ENCODE measurements at places on chromosomes 4 and X.

DNA sequence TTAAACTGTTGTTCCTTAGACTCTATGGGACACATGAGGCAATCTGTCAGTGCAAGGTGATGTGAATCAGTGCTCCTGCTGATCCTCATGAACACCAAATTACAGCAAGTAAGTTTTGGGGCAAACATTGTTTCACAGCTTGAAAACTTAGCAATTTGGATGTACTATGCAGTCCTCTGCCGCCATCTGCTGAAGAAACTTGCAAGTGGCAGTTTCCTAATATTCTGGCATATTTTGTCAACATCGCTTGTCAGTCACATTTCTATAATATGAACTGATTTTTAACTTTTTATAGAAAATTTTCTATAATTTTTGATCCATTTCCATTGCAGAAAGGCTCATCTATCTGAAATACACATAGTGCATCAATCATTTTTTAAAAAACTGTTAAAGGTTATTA is 56.3 kb downstream of the ZAR1 start:
- DNase-seq: peak; percentile 34

GRCh38 chrX:139930401-139930800 is 2.5 kb downstream of the ATP11C start:
- DNase-seq: no peak

DNA sequence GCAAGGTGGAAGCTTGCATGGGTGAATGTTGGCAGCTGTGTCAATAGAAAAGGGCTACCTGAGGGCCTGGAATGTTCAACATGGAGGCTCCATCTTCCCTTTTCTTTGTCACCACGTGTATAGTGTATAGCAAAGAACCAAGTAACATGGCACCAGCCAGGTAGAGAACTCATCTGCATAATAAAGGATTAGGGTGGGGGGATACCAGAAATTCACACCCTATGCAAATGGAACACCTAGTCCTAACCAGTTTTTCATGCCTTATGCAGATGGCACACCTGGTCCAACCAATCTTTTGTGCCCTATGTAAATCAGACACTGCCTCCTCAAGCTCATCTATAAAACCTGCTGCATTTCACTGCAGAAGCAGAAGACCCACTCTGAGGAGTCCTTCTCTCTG is 169.6 kb upstream of the GLRA2 start:
- no peak for DNase-seq

- DNase-seq: no peak
Observed at GRCh38 chr4:82282875-82283274, 90.9 kb downstream of the HNRNPD start.

DNA sequence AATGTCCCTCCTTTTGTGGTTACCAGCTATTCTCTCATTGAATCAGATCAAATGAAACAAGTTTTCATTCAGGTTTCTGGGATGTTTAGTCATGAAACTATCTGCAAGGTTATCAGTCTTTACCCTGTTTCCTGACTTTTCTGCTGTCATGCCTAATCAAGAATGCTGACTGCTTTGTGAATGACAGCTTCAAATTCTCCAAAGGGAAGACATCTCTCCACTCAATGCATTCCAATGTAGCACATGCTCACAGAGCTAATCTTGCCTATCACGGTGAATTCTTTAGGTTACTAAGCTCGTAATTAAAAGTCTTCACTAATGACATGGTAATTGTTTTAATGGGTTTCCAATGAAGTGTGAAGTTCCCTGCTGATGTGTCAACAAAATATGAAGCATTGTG is 1068.5 kb downstream of the PCDH7 start:
- no peak for DNase-seq

- DNase-seq: no peak
Observed at GRCh38 chr4:83114576-83114975, at the start of gene PLAC8. Gene PLAC8 (minus strand): TSS chr4:83114729. CDS start chr4:83107921, 6,808 bp downstream.

DNA sequence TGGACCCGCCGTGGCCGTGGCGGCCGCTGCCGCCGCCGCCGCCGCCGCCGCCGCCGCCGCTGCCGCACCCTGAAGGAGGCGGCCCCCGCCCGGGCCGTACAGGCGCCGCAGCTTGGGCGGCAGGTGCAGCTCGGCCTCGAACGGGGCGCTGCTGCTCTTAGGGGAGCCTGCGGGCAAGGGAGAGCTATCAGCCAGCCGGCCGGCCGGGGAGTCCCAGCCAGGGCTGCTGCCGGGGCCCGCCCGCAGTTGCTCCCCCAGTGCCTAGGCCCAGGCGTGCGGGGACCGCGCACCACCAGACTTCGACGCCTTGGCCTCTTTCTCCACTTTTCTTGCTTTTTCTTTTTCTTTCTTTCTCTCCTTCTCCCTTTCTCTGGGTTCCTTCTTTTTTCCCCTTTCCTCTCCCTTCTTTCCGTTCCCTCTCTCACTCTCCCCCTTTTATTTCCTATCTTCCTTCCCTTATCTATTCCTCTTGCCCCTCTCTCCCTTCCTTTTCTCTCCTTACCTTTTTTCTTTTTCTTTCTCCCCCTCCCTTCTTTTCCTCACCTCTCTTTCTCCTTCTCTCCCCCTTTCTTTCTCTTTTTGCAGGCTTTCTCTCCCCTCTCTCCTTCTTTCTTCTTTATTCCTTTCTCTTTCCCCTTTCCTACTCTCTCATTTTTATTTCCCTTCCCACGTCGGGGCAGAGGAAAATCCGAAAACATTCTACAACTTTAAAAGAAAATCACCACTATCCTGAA is 2.0 kb downstream of the ARX start:
- no peak for DNase-seq

DNA sequence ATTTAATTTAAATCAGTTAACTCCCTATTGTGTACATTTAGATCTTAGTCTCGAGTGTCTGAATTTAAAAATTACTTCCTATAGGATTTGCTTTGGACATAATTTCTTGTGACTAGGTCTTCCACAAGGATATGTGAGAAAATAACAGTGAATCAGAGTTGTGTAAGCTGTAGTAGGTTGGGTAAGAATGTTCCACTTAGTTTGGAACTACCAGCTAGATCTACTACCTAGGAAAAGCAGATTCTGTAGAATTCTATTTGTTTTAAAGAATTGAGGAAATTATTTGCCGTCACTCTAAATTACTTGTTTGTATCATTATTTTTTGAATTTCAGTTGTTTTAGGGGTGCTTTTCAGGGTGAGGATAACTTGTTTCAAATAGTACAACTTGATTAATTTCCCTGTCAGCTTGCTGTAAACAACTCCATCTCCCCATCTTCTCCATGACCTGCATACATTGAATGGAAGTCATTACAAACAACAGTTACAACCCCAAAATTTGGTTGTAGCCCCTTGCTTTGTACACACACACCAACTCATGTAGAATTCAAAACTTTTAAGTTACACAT is 1.3 kb downstream of the MTHFD2L start:
- no peak for DNase-seq

DNA sequence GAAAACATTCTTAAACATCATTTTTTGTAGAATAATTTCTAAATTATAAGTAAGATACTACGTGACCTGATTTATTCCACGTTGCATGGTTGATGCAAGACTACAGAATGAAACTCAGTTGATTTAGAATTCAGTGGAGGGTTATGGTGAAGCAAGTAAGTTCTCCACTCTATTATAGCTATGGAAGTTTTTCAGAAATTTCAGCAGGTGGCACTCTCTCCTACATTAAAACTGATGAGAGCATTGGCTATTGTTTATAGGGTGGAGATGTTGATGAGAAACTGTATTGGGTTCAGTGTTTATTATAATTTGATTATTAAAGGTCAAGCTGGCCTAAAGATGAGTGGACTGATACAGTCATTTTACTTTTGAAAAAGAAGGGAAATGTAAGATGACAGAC is 88.0 kb downstream of the FNIP2 start:
- DNase-seq: peak; percentile 46

DNA sequence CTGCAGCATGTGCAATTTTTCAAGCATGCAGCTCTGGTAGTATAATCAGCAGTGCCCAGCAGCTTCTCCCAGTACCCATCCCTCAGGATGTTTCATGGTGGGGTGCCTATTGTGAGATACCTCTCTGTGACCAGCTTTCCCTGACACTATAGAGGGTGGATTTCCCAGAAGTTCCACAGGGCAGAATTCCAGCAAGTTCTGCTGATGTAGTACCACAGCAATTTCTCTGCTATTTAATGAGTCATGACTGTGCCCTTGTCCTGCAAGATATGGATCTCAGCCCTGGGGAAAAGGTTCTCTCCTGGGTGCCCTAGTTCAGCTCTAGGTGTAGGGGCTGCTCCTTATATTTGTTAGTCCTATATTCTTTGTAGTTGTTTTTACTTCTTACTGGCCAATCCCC is 174.8 kb downstream of the ENOX2 start:
- DNase-seq: peak; percentile 56

- DNase-seq: peak; percentile 30
Observed at GRCh38 chr4:113618205-113618604, 143.3 kb downstream of the CAMK2D start.

- DNase-seq: no peak
Observed at GRCh38 chr4:134328741-134329140, 127.2 kb upstream of the PABPC4L start.

GRCh38 chrX:45630078-45630477 is 429.4 kb upstream of the DIPK2B start:
- no peak for DNase-seq

GRCh38 chrX:45266456-45266855 is 65.8 kb upstream of the DIPK2B start:
- DNase-seq: peak; percentile 1

GRCh38 chr4:106764774-106765173 is 271.3 kb downstream of the DKK2 start:
- no peak for DNase-seq

DNA sequence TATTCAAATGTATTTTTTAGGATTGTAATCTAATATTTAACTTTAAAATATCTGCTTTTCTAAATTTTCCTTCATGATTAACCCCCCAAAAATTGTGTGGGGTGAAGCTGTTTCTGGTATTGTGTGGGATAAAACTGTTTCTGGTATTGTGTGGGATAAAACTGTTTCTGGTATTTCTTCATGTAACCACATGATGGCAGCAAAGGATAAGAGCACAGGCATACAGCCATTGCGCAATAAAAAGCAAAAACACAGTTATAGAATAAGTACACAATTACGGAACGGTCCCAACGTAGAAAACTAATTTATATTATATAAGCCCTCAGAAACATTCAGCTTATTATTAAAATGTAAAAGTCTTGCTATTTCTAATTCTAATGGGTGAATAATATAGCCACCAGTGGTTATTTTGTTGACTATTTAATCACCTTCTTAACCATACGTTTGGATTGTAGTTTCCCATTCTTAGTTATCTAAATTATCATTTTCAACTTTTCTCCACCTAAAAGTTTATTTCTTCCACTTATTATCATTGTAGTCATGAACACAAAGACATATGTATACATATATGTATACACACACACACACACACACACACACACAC is 333.9 kb upstream of the FSTL5 start:
- peak; percentile 42 for DNase-seq

DNA sequence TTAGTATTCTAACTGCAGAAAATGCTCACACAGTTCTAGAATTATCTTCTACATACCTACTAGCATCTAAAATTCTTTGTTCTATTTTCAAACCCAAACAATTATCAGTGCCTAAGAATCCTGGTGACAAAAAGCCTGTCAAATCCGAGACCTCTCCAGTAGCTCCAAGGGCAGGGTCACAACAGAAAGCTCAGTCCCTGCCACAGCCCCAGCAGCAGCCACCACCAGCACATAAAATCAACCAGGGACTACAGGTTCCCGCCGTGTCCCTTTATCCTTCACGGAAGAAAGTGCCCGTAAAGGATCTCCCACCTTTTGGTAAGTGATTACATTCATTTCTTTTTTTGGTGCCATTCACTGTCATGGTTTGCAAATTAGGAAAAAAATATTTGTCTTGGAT is 243.8 kb downstream of the RAPGEF2 start:
- DNase-seq: no peak

DNA sequence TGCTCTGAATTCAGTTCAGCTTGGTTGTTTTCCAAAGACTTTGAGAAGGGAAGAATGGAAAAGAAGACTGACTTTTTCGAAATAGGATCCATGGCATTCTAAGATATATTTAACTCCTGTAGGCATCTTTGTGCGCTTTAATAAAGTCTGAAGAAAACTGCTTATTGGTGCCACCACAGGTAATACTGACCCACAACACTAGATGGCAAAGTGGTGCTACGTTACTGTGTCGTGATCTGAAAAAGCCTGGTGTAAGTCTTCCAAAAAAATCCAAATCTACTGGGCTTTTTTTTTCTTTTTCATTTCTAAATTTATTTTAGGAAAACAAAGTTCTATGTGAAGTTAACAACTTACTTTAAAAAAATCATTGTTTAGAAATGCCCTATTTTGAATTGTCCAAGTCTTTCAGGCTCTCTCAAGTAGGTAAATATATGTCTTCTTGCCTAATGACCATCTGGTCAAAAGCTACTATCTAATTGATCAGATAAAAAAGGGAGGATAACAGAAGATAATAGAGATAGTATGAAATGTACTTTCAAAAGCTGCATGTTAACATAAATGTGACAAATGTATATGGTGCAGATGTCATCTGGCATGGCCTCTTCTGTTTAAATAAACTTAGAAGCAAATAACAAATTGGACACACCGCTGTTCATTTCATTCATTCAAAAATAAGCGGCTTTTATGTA is 47.0 kb upstream of the MID1IP1 start:
- DNase-seq: peak; percentile 43

GRCh38 chr4:100130964-100131363 is 59.3 kb downstream of the DDIT4L start:
- DNase-seq: no peak

DNA sequence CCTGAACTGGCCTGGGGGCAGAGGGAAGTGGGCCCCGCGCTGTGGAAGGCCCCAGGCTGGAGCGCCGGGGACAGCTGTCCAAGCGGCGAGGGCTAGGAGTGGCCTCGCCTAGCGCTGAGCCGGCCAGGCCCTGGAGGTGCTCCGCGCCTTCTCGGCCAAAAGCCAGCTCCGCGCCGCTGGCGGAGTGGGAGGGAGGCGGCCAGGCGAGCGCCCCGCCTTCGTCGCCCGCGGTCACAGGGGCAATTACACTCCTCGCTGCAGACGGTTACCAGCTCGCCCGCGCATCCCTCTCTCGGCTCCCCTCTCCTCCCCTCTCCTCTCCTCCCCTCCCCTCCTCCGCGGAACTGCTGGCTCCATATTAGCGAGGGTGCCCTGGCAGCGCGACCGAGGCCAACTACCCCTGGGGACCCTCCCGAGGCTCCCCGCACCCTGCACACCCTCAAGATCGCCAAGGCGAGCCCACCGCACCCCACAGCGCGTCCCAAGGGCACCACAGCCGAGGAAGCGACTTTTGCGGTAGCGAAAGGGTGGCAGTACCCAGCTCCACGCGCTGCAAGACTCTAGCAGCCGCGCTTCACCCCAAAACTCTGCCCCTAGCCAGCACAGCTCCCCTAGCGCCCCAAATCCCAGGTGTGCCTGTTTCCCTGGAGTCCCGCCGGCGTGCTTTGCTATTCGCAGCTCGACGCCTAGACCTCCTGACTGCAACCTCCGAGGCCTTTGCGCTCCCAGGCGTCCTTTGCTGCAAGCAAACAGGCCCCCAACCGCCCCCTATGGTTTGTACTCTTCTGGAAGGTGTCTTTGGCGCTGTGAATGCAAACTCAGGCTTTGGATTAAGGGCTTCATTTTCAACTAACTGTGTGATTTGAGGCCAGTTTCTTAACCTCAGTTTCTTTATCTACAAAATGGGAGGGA is 91.4 kb downstream of the BCOR start:
- DNase-seq: no peak

DNA sequence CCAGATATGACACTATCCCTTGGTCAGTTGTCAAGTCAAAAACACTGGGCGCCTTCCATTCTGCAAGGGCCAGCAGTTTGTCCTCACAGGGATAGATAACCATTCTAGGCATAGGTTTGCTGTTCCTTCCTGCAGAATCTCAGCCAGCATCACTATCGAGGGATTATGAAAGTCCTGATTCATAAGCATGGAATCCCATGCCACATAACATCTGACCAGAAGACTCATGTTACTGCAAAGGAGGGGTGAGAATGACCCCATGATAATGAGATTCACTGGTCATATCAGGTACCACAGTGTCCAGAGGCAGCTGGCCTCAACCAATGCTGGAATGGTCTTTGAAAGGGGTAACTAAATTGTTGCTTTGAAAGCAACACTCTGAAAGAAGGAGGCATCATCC is 84.7 kb downstream of the OTC start:
- no peak for DNase-seq
